ENCODE measurements at places on chromosomes 6 and 20.
A peak's percentile ranks its signal among the peaks of the same experiment; 100 is the strongest.

- no peak for DNase-seq
Observed at GRCh38 chr20:39913274-39913673, 775.8 kb downstream of the MAFB start.

DNA sequence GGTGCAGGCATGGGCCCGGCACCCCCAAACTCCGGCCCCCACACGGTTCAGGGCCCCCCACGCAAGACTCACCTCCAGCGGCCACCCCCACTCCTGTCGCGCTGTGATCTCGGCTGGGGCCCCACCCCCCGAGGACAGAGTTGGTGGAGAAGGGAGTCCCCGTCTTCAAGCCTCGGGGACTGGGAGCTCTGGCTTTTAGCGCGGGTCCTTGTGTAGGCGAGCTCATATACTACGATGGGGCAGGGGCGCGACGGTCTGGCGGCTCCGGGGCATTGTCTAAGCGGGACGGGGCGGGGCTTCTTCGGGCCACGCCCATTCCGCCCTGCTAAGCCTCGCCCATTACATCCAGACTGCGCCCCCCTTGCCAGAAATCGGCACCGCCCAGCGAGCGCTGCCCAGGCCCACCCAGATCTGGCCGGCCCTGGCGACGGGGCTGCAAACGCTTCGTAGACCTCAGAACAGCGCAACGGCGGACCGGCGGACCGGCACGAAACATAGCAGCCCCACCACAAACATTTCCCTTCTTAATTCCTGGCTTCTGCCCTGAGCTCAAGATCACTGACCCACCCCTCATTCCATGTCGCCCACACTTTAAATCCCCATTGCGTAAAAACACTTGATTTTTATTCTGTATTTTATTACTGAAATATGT lies 1.0 kb upstream of the DDAH2 start:
- DNase-seq: peak; percentile 96

GRCh38 chr6:43541774-43542471 lies 25.0 kb downstream of the POLR1C start:
- no peak for DNase-seq

GRCh38 chr6:79070206-79070825 lies 7.7 kb downstream of the PHIP start:
- DNase-seq: no peak

GRCh38 chr20:38222231-38222922 lies 38.2 kb downstream of the KIAA1755 start:
- no peak for DNase-seq

GRCh38 chr20:43022568-43022967 lies 167.1 kb downstream of the PTPRT start:
- DNase-seq: no peak

- DNase-seq: peak; percentile 90
Observed at GRCh38 chr20:4299773-4300172, 284.4 kb upstream of the RNF24 start.

GRCh38 chr6:3962291-3963280 lies 113.4 kb downstream of the FAM50B start:
- no peak for DNase-seq

DNA sequence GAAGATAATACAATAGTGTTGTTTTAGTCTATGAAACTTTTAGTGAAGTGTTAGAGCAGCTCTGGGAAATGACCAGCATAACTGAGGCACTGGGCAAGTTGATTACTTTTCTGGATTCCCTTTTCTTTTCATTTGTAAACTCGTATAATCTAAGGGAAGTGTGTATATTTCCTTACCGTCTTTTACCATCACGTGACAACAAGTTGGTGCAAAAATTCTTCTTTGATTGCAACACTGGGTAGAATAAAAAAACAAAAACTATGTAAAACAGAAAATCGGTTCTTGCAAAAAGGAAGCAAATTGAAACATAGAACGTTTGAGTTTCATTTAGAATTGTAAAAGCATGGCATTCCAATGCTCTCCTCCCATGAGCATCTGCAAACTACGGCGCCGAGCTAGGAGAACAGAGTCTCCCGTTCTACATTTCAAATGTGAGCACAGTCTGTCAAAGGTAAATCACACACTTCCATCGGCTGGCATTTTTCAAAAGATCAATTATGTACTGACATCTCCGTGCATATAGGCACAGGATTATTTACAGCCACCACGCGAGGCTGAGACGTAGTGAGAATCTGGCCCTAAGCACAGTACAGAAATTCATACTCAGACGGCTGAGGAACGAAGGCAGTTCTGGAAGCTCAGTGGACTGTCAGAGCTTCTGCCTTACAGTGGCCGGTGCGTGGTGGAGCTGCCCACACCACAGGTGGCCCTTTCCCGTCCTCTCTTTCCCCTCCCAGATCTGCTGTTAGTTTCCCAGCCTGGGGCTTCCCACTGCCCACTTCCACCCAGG lies 314.0 kb downstream of the BMP7 start:
- no peak for DNase-seq

DNA sequence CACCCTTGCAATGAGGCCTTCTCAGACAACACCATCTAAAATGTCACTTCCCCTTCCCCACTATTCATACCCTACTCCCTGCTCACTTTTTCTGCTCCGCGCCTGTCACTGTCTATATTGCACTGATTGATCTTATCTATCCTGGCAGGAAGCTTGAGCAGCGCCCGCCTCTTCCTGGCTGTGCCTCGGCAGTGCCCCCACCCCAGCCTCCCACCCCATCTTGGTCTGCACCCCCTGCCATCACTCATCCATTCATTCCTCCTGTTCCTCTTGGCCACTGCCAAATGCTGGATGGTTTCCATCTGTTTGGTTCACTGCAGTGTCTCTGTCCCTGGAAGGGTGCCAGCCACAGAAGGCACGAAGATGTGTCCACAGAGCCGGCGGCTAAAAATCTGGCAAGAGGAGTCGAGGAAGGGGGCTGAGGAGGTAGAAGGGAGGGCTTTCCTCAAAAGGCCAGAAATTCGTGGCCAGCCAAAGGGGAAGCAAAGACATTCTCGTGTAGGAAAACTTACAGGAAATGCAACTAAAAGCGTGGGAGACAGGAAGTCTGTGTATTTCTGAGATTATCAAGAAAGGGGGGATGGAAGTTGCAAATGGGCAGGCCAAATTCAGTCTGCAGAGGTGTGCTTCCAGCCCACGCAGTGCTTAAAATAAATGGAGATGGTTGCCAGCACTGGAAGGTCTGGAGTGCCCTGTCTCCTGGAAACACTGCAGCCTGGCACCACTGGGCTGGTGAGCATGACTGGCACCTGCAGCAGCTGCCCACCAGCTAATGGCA lies 27.6 kb downstream of the SYNJ2 start:
- peak; percentile 76 for DNase-seq

- no peak for DNase-seq
Observed at GRCh38 chr20:53579266-53579580, 14.4 kb downstream of the ZNF217 start.

Data from right lung (tissue), 10 donors.